ENCODE measurements at places on chromosomes 16 and 17.
A peak's percentile ranks its signal among the peaks of the same experiment; 100 is the strongest.

- H3K4me3 ChIP-seq = no peak overlapping the region
- H3K36me3 ChIP-seq = no peaks in the 10 kb centered on the region
- no peaks in the 10 kb centered on the region for H3K4me1 ChIP-seq
- no peak for DNase-seq
- H3K27me3 ChIP-seq = peaks cover 3% of the 10 kb centered on the region
- no peak overlapping the region for H3K27ac ChIP-seq
Observed at GRCh38 chr16:48152226-48152625, 3.6 kb downstream of the ABCC12 start.

GRCh38 chr16:19113577-19114358 is at the start of gene ITPRIPL2:
TSS of gene ITPRIPL2 (plus strand) at chr16:19113964. CDS start at chr16:19114462, 498 bp downstream.
- H3K27ac ChIP-seq = peak within 1 kb of the TSS; percentile 89
- peaks cover 38% of the 10 kb centered on the region for H3K4me1 ChIP-seq
- H3K36me3 ChIP-seq = peaks cover 8% of the 10 kb centered on the region
- peak within 1 kb of the TSS; percentile 44 for H3K4me3 ChIP-seq

DNA sequence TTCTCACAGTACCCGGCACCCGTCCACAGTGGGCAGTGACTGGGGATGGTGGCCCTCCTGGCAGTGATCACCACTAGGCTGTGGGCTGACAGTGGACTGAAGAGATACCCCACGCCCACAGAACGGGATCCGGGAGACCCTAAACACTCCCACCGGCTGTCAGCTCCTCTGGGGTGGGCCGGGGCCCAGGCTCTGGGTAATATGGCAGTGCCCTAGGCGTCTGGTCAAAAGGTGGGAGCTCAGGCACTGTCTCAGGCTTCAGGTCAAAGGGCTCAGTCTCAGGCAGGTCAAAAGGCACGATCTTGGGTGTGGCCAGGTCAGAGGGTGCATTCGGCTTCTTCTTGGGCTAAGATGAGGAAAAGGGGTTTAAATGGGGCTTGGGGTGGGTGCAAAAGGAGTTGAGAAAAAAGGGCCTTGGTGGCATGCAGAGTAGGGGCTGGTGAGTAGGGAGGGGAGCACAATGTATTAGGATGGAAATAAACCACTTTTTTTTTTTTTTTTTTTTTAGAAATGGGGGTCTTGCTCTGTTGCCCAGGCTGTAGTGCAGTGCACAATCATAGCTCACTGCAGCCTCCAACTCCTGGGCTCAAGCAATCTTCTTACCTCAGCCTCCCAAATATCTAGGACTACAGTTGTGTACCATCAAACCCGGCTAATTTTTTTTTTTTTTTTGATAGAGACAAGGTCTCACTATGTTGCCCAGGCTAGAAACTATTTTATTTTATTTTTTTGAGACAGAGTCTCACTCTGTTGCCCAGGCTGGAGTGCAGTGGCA is 11.0 kb downstream of the CAVIN1 start:
- peaks cover 5% of the 10 kb centered on the region for H3K36me3 ChIP-seq
- peaks cover 68% of the 10 kb centered on the region for H3K4me1 ChIP-seq
- no peak overlapping the region for H3K4me3 ChIP-seq
- H3K27me3 ChIP-seq = no peaks in the 10 kb centered on the region
- DNase-seq = no peak

GRCh38 chr16:67236563-67237395 is 9.8 kb downstream of the TMEM208 start:
- H3K27ac ChIP-seq = no peak overlapping the region
- no peaks in the 10 kb centered on the region for H3K27me3 ChIP-seq
- peaks cover 12% of the 10 kb centered on the region for H3K4me1 ChIP-seq
- DNase-seq = peak; percentile 60

GRCh38 chr16:57194512-57194911 is 8.4 kb downstream of the RSPRY1 start:
- H3K27me3 ChIP-seq = no peaks in the 10 kb centered on the region
- H3K4me3 ChIP-seq = no peak overlapping the region
- peaks cover 59% of the 10 kb centered on the region for H3K4me1 ChIP-seq
- no peaks in the 10 kb centered on the region for H3K36me3 ChIP-seq

DNA sequence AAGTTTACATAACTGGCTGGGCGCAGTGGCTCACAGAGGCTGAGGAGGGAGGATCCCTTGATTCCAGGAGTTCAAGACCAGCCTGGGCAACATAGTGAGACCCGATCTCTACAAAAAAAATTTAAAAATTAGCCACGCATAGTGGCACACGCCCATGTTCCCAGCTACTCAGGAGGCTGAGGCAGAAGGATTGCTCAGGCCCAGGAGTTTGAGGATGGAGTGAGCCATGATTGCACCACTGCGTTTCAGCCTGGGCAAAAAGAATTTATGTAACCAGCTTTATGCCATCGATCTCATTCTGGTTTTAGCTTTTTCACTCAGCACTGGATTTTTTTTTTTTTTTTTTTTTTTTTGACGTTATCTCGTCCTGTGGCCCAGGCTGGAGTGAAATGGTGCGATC is 9.1 kb upstream of the CD300E start:
- no peak overlapping the region for H3K4me3 ChIP-seq
- no peaks in the 10 kb centered on the region for H3K27me3 ChIP-seq
- H3K36me3 ChIP-seq = no peaks in the 10 kb centered on the region
- H3K4me1 ChIP-seq = no peaks in the 10 kb centered on the region
- no peak overlapping the region for H3K27ac ChIP-seq
- no peak for DNase-seq

GRCh38 chr17:52170963-52171572 is 12.6 kb upstream of the CA10 start:
- H3K4me3 ChIP-seq = no peak overlapping the region
- no peaks in the 10 kb centered on the region for H3K36me3 ChIP-seq
- no peak for DNase-seq

DNA sequence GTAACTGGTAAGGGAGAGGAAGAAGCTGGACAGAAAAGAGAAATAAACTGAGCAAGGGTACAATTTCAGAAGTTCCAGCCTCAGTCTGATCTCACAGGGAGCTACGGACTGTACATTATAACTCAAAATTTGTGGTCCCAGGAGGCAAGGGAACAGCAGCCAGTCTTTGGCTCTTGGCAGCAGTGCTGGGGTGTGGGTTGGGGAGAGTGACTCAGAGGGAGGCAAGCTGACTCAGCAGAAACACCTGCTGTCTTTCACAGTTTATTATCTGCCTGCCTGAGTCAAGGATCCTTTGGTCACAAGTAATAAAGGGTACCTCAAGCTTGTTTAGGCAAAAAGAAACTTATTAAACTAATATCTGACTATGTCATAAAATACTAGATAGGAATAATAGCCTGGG is 73.5 kb upstream of the KIF2B start:
- H3K4me3 ChIP-seq = no peak overlapping the region
- H3K36me3 ChIP-seq = no peaks in the 10 kb centered on the region
- no peak overlapping the region for H3K27ac ChIP-seq
- H3K4me1 ChIP-seq = no peaks in the 10 kb centered on the region
- no peak for DNase-seq

DNA sequence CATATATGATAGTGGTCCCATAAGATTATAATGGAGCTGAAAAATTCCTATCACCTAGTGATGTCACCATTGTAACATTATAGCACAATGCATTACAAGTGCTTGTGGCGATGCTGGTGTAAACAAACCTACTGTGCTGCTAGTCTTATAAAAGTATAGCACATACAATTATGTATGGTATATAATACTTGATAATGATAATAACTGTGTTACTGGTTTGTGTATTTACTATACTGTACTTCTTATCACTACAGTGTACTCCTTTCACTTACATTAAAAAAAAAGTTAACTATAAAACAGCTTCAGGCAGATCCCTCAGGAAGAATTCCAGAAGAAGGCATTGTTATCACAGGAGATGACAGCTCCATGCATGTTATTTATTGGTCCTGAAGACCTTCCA is 122.0 kb upstream of the NACA2 start:
- H3K4me1 ChIP-seq = no peaks in the 10 kb centered on the region
- no peak for DNase-seq
- no peaks in the 10 kb centered on the region for H3K36me3 ChIP-seq
- H3K4me3 ChIP-seq = no peak overlapping the region

DNA sequence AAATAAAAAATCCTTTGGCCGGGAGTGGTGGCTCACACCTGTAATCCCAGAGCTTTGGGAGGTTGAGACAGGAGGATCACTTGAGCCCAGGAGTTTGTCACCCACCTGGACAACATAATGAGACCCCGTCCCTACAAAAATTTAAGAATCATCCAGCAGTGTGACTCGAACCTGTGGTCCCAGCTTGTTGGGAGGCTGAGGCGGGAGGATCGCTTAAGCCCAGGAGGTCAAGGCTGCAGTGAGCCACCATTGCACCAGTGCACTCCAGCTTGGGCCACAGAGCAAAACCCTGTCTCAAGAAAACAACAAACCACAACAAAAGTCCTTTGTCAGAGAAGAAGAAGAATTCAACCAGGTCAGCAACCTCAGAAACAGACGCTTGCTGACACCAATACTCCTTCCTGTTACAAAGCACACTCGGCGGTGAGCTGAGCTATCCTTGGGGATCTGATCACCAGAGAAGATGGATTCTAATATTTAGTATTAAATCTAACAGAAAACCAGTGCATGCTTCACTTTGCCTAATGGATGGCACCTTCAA is 12.9 kb upstream of the PVALEF start:
- no peak for DNase-seq
- no peaks in the 10 kb centered on the region for H3K27me3 ChIP-seq
- no peak overlapping the region for H3K27ac ChIP-seq
- peaks cover 5% of the 10 kb centered on the region for H3K4me1 ChIP-seq
- no peak overlapping the region for H3K4me3 ChIP-seq
- no peaks in the 10 kb centered on the region for H3K36me3 ChIP-seq

GRCh38 chr16:81767987-81768592 is 11.0 kb upstream of the PLCG2 start:
- no peaks in the 10 kb centered on the region for H3K4me1 ChIP-seq
- no peak overlapping the region for H3K27ac ChIP-seq

DNA sequence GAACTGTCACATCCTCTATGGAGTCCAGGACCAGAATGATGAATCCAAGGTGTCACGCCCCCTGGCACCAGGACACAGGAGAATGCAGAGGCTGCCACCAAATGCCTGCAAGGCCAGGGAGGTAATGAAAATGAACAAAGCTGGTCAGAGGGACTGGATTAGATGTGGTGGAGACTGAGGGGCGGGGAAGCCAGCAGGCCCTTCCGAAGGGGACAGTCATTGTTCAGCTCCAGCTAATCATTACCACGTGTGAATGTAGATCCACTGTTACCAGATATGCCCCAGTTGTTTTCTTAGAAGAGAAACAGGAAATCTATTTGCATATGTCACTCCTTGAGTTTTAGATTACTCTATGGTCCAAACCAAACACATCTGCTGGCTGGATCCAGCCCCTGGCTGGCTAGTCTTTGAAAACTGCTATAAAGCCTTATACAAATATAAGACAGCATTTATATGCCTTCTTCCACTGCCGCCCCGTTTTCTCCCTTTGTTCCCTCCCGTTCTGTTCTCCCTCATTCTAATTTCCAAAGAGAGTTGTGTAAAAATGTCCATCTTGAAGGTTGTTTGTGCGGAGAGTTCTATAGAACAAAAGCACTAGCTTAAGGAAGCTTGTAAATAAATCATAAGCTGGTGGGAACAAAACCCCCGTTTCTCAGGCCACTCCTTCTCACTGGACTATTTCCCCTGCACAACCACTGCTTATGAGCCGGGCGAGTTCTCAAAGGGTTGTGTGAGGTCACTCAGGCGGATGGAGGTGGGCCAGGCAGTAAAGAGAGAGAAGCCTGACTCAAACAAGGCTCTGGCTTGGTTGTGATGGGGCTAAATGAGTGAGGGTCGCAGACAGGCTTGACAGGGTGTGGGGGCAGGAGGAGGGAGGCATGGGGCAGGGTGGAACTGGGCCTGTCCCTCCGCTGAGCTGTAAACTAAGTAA is 14.2 kb downstream of the CRYM start:
- H3K4me1 ChIP-seq = no peaks in the 10 kb centered on the region
- H3K27me3 ChIP-seq = no peaks in the 10 kb centered on the region
- DNase-seq = peak; percentile 9
- H3K27ac ChIP-seq = no peak overlapping the region
- H3K36me3 ChIP-seq = no peaks in the 10 kb centered on the region

DNA sequence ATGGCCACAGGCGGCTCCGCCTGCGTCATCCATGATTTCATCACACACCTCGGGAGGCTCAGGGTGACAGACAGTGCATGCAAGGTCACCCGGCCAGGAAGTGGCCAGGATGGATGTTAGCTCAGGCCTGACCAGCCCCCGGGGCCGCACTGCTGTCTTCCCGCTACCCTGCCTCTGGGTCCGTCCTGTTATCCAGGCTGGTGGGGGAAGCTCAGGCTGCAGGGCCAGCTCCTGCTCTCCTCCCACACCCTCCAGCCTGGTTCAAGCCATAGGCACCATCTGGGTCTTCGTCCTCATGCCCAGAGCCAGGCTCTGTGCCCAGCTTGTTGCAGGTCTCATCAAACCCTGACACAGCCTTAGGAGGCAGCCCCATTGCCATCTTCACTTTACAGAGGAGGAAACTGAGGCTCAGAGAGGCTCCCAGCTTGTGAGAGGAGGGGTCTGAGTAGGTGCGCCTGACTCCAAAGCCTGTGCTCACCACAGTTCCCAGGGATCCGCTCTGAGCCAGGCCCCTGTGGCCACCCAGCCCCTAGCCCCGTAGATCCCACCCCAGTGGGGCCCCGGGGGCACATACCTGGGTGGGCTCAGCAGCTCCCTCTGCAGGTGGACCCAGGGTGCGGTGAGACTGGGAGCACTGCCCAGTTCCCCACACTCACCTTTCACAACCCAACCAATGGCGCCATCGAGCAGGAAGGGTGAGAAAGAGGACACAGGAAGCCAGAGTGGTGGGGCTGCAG is 412 bp upstream of the ADGRG3 start:
- peaks cover 2% of the 10 kb centered on the region for H3K36me3 ChIP-seq
- H3K27me3 ChIP-seq = peaks cover 6% of the 10 kb centered on the region
- DNase-seq = no peak
- no peaks in the 10 kb centered on the region for H3K4me1 ChIP-seq

DNA sequence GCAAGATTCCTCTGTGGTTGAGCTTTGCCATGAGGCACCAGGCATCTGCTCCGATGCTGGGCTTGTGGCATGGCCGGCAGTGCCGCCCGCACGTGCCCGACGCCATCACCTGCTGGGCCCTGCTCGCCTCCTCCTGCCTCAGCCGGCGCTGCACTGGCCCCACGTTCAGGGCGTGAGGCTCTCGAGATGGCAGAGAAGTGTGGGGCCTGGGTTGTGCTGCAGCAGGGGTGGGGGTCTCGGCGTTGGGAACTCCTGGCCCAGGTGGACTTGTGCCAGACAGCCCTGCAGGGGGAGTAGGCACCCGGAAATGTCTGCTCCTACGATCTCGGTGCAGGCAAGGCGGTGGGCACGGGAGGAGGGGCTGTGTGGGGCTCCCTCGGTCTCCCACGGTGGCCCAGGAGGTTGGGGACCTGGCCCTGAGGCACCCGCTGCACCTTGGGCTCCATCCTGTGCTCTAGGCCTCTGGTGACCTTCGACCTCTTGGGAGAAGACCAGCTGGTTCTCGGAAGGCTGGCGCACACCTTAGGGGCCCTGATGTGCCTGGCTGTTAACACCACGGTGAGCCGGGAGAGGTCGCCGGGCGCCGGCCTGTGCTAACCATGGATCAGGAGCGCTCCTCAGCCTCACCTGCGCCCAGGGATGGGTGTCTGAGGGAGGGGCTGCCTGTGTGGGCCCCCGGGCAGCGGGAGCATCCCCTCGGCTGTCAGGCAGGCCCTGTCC is 13.5 kb downstream of the TELO2 start:
- H3K27me3 ChIP-seq = no peaks in the 10 kb centered on the region
- no peak overlapping the region for H3K27ac ChIP-seq
- no peak for DNase-seq
- no peak overlapping the region for H3K4me3 ChIP-seq
